ENCODE measurements at places on chromosomes 3 and 15. TPM values are rescaled to one million over a fixed set of nuclear protein-coding genes. Genes with fewer than 3 reads are reported as not detected.
A peak's percentile ranks its signal among the peaks of the same experiment; 100 is the strongest.

HIGD2B gene
- 0.39 TPM for total RNA-seq

GRCh38 chr15:30973379-30973778, 18.0 kb downstream of the MTMR10 start:
- H3K4me3 ChIP-seq: no peak overlapping the region
- H3K27ac ChIP-seq: no peak overlapping the region
- H3K36me3 ChIP-seq: peaks cover 21% of the 10 kb centered on the region
- DNase-seq: no peak
- no peaks in the 10 kb centered on the region for H3K27me3 ChIP-seq

CCR8 gene
- 6.9 TPM for total RNA-seq

- H3K36me3 ChIP-seq: no peaks in the 10 kb centered on the region
- no peaks in the 10 kb centered on the region for H3K4me1 ChIP-seq
- no peak for DNase-seq
- H3K27me3 ChIP-seq: no peaks in the 10 kb centered on the region
Observed at GRCh38 chr15:23750776-23751175, 63.7 kb upstream of the NDN start.

GRCh38 chr15:80701676-80702311, 6.7 kb downstream of the ABHD17C start:
- no peaks in the 10 kb centered on the region for H3K36me3 ChIP-seq
- H3K4me3 ChIP-seq: no peak overlapping the region
- no peaks in the 10 kb centered on the region for H3K27me3 ChIP-seq
- DNase-seq: no peak
- peaks cover 3% of the 10 kb centered on the region for H3K4me1 ChIP-seq

GRCh38 chr3:107432646-107433045, 55.4 kb downstream of the CCDC54 start:
- H3K27me3 ChIP-seq: no peaks in the 10 kb centered on the region
- no peak overlapping the region for H3K27ac ChIP-seq
- H3K36me3 ChIP-seq: no peaks in the 10 kb centered on the region
- H3K4me1 ChIP-seq: peaks cover 18% of the 10 kb centered on the region
- H3K4me3 ChIP-seq: no peak overlapping the region

DNA sequence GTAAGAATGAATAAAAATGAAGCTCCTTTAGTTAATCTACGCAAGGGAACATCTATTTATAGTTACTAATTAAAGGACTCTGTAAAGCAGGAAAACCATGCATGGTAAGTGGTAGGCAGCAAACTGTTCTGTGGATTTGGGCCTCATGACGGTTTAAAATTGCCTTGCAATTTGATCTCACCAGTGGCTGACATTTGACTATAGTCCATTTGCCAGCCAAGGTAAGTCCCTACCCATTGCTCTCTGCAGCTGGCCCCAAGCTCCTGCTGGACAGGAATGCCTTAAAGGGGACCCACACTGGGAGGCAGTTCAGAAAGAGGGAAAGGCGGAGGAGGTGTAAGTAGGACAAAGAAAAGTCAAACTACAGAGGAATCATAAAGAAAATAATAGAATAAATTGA, 203.3 kb downstream of the PLCL2 start:
- peaks cover 3% of the 10 kb centered on the region for H3K36me3 ChIP-seq
- H3K27ac ChIP-seq: no peak overlapping the region
- H3K4me3 ChIP-seq: no peak overlapping the region
- DNase-seq: no peak
- no peaks in the 10 kb centered on the region for H3K27me3 ChIP-seq
- H3K4me1 ChIP-seq: peaks cover 31% of the 10 kb centered on the region

- H3K36me3 ChIP-seq: no peaks in the 10 kb centered on the region
- H3K27me3 ChIP-seq: peaks cover 6% of the 10 kb centered on the region
- peaks cover 5% of the 10 kb centered on the region for H3K4me1 ChIP-seq
- no peak for DNase-seq
Observed at GRCh38 chr15:89654847-89655805, at the start of gene KIF7. Gene KIF7, minus strand, starts transcription at chr15:89655467. Its CDS starts 2,537 bp downstream, at chr15:89652930.

CD80 gene
- total RNA-seq: 0.44 TPM

DNA sequence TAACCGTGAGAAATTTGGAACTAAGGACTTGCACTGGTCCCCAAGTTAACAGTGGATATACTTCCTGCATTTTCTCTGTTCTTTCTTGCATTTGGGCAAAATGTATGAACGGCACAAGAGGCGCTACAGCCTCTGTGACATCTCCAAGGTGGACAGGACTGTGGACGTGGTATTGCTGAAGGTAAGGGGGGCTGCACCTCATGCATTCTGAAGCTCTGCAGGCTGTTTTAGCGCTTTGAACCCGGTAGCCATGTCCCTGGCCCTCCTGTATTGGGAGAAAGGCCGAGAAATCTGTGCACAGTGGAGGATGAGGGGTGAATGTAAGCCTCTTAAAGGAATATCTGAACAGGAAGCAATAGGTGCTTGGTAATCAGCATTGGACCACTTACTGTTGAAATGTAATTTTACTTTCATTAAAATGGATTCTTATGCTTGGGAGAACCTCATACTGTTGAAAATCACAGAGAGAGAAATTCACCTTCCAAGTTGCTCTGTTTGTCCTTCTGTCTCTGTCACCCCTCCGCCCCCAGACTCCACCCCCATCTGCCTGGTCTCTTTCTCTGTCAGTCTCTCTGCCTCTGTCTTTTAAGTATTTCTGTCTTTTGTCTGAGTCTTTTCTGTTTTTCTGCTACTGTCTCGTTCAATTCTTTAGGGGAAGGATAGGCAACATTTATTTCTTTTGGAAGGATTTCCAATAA, 174.6 kb downstream of the KLHL25 start:
- no peaks in the 10 kb centered on the region for H3K27me3 ChIP-seq
- H3K27ac ChIP-seq: peak overlapping the region; percentile 57
- H3K4me3 ChIP-seq: no peak overlapping the region
- no peak for DNase-seq

DNA sequence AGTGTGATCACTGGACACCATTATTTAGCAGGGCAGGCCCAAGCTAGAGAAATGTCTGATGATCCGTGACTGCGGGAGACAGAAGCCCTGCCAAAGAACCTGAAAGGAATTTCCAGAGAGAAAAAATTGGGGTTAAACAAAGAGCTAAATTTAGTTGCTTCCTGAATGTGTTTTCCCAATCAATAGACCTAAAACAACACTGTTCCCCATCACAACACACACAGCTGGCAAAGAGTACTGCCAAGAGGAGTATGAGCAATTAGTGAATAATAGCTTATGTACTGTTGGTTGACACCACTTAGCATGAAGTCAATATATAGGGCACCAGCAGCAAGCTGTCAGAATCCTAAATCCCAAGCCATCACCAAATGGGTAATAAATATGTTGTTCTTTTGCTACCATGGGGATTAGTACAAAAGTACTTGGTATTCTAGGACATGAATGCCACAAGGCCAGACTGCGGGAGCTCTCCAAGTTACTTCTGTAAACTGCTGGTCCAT, 35.7 kb downstream of the CLK3 start:
- H3K4me1 ChIP-seq: no peaks in the 10 kb centered on the region
- H3K4me3 ChIP-seq: no peak overlapping the region
- no peak for DNase-seq

GRCh38 chr3:136734382-136735070, 17.7 kb downstream of the STAG1 start:
- H3K27me3 ChIP-seq: no peaks in the 10 kb centered on the region
- no peak overlapping the region for H3K27ac ChIP-seq
- H3K36me3 ChIP-seq: no peaks in the 10 kb centered on the region

POTEB gene
- total RNA-seq: not detected

CAND2 gene
- total RNA-seq: 2.2 TPM

- no peaks in the 10 kb centered on the region for H3K4me1 ChIP-seq
- H3K27ac ChIP-seq: no peak overlapping the region
- H3K27me3 ChIP-seq: no peaks in the 10 kb centered on the region
- DNase-seq: no peak
Observed at GRCh38 chr3:122993124-122993978, 34.2 kb downstream of the SEMA5B start.
